Activated naive CD8-positive, alpha-beta T cell treated with anti-CD3 and anti-CD28 coated beads for 36 hours (primary cell): ENCODE measurements at places on chromosomes 6 and 20. TPM values are rescaled to one million over a fixed set of nuclear protein-coding genes. Genes with fewer than 3 reads are reported as not detected.
A peak's percentile ranks its signal among the peaks of the same experiment; 100 is the strongest.

DNA sequence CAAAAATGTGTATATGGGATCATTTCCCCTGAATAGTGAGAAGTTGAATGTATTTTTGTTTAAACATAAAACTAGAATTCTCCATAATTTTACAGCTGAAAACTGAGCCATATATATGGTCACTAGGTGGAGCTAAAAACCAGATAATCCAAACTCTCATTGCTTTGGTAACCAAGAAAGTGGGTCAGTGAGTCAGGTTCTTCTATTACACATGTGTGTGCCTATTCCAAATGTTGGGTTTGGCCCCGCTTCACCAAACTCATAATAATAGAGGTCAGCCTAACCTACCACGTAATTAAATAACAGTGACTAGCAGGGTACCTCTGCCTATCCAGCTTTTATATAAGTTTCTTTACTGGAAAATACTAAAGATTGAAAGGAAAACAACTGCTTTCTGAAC, 19.3 kb upstream of the RNGTT start:
- H3K4me3 ChIP-seq = no peak overlapping the region
- no peaks in the 10 kb centered on the region for H3K36me3 ChIP-seq
- no peaks in the 10 kb centered on the region for H3K27me3 ChIP-seq

GRCh38 chr6:30136570-30137286, 788 bp downstream of the TRIM40 start:
- no peaks in the 10 kb centered on the region for H3K36me3 ChIP-seq
- H3K4me1 ChIP-seq = peaks cover 8% of the 10 kb centered on the region
- H3K27me3 ChIP-seq = peaks cover 44% of the 10 kb centered on the region
- H3K27ac ChIP-seq = no peak overlapping the region
- DNase-seq = peak; percentile 3
- H3K4me3 ChIP-seq = no peak overlapping the region

DNA sequence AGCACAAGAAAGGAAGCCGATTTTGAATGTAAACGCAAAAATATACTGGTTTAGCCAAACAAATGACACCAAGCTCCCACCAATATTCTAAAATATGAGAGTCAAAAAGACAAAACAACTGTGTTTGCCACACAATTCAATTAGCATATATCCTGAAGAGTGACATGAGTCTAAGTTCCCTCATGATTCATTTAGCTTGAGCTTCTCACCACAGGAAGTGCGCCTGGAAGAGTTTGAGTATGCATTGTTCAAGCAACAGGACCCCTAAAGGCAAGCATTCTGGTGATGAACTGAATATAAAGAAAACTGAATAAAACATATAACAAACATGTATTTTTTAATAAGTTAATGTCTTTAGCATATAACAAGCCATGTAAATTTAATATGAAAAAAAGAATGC, 115.2 kb upstream of the RUNX2 start:
- H3K4me3 ChIP-seq = no peak overlapping the region
- peak overlapping the region; percentile 16 for H3K27ac ChIP-seq
- H3K27me3 ChIP-seq = no peaks in the 10 kb centered on the region
- DNase-seq = no peak
- H3K4me1 ChIP-seq = peaks cover 25% of the 10 kb centered on the region

- no peaks in the 10 kb centered on the region for H3K4me1 ChIP-seq
- no peak overlapping the region for H3K27ac ChIP-seq
- H3K4me3 ChIP-seq = no peak overlapping the region
- DNase-seq = no peak
- no peaks in the 10 kb centered on the region for H3K27me3 ChIP-seq
Observed at GRCh38 chr6:80029470-80029869, 25.0 kb downstream of the TTK start.

DNA sequence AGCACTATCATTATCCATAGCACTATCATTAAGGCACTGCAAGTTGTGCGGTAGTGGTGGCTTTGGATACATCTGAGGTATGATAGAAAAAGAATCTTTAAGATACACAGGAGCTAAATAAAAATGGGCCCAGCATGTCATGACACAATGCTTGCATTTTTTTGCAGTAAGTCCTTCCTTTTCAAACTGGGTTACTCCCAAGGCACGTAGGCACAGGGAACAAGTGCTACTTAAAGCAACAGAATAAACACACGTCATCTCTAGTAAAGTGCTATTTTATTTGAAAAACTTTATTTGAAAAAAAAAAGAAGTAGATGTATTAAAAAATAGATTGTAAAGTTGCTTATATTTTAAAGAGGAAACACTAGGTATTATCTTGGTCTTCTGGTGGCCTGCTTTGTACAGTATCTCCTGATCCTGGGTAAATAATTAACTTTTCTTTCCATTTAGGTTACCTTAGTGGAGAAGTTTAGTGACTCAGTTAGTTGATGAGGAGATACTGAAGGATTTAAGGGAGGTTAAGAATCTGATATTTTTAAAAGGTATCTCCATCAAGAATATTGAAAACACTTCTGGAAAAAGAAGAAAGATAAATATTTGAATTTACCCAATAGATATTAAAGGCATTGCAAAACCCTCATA, 129.6 kb downstream of the EDN1 start:
- H3K36me3 ChIP-seq = no peaks in the 10 kb centered on the region
- peaks cover 13% of the 10 kb centered on the region for H3K27me3 ChIP-seq
- H3K27ac ChIP-seq = no peak overlapping the region
- H3K4me3 ChIP-seq = no peak overlapping the region

Gene GNL1
- 126 TPM for total RNA-seq
